Endothelial cell of umbilical vein (primary cell): ENCODE measurements at places on chromosomes 6 and 20. TPM values are rescaled to one million over a fixed set of nuclear protein-coding genes. Genes with fewer than 3 reads are reported as not detected.

DNA sequence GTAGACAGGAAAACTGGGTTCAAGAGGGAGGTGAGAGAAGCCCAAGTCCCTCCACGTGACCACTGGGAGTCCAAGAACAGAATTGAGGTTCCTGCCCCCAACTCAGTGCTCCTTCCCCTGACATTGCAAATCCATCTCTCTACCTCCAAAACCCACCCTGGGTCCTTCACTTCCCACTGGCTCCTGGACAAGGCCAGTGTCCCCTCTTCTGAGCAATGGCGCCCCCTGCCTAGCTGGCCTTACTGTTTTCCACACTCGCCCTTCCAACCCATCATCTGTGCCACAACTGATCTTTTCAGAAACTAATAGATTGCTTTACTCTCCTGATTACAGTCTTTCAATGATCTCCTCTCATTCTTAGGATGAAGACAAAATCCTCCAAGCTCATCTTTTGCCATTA, 200.3 kb downstream of the ANKRD60 start:
- DNase-seq = no peak
- no peaks in the 10 kb centered on the region for H3K4me1 ChIP-seq
- H3K36me3 ChIP-seq = no peaks in the 10 kb centered on the region
- H3K4me3 ChIP-seq = no peak overlapping the region
- H3K27me3 ChIP-seq = no peaks in the 10 kb centered on the region

DNA sequence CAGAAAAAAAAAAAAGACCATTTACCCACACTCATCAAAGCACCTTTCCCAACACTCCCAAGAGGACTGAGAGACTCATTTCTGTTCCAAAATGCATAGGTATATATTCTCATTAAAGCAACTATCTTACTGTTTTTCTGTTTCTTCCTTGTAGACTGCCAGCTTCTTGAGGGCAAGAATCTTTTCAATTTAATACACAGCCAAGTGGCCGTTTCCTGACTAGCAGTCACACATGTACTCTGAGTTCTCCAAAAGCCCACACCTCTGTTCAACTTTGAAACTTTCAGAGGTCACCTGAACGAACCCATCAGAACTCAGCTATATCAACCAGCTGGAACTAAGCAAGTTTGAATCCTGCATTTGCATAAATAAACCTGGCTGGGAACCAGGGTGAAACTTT, 92.7 kb downstream of the DTNBP1 start:
- no peak for DNase-seq
- H3K4me3 ChIP-seq = no peak overlapping the region
- H3K27ac ChIP-seq = no peak overlapping the region

Gene CDSN
- polyA plus RNA-seq = 0.03 TPM in 1 of 2 replicates, not detected in the other

DNA sequence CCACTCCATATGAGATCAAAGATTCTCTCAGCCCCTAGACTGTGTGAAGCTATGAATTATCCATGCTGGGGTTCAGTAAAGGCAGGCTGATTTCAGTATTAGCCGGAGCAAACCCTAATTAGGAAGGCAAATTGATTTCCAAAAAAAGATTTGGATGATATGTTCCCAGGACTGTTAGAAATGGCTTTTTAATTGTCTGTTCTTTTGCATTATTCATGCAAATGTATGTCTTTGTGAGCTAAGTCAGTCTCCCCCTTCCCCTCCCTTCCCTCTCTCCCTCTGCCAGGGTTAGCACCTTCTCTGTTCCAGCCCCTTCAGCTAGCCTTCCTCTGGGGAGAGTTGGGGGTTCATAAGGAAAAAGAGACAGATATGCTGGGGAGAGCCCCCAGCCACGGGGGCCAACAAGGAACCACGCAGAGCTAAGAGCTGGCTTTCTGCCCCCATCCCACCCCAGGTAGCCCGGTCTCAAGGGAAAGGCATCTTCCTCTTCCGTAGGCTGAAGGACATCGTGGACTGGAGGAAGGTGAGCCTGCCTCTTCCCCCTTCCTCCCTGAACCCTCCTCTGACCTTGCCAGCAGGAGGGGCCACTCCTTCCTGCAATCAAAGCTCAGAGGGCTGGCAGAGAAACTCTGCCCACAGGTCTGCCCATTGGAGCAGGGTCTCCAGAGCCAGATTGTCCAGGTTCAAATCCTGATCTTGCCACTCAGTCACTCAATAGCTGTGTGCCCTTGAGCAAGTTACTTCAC, 32.3 kb downstream of the PDRG1 start:
- H3K4me3 ChIP-seq = no peak overlapping the region
- H3K27ac ChIP-seq = no peak overlapping the region
- DNase-seq = no peak
- H3K4me1 ChIP-seq = no peaks in the 10 kb centered on the region
- no peaks in the 10 kb centered on the region for H3K36me3 ChIP-seq

Gene OLIG3
- not detected in 2 replicates for polyA plus RNA-seq

GRCh38 chr6:34897716-34898115, 8.7 kb downstream of the ANKS1A start:
- no peak overlapping the region for H3K27ac ChIP-seq
- no peak for DNase-seq
- H3K36me3 ChIP-seq = no peaks in the 10 kb centered on the region
- H3K27me3 ChIP-seq = no peaks in the 10 kb centered on the region
- H3K4me1 ChIP-seq = no peaks in the 10 kb centered on the region
